ENCODE measurements at places on chromosomes 16 and 17. TPM values are rescaled to one million over a fixed set of nuclear protein-coding genes. Genes with fewer than 3 reads are reported as not detected.

Gene RPL26
- 1,884 TPM for total RNA-seq

GRCh38 chr17:50687200-50688066, 20.3 kb downstream of the ANKRD40 start:
- H3K36me3 ChIP-seq: no peaks in the 10 kb centered on the region
- H3K27me3 ChIP-seq: no peaks in the 10 kb centered on the region
- H3K4me1 ChIP-seq: peaks cover 31% of the 10 kb centered on the region
- H3K4me3 ChIP-seq: no peak overlapping the region
- no peak for DNase-seq

- peaks cover 19% of the 10 kb centered on the region for H3K4me1 ChIP-seq
- no peak for DNase-seq
- H3K27ac ChIP-seq: no peak overlapping the region
- H3K36me3 ChIP-seq: no peaks in the 10 kb centered on the region
- no peaks in the 10 kb centered on the region for H3K27me3 ChIP-seq
These were observed 1.5 kb downstream of the XPO6 start for GRCh38 chr16:28210264-28210663.

- no peak for DNase-seq
- H3K27ac ChIP-seq: no peak overlapping the region
- no peaks in the 10 kb centered on the region for H3K27me3 ChIP-seq
- H3K36me3 ChIP-seq: peaks cover 47% of the 10 kb centered on the region
- H3K4me3 ChIP-seq: no peak overlapping the region
These were observed 5.0 kb downstream of the ENGASE start for GRCh38 chr17:79079421-79080200.

- H3K4me1 ChIP-seq: peaks cover 41% of the 10 kb centered on the region
- H3K4me3 ChIP-seq: no peak overlapping the region
- H3K36me3 ChIP-seq: no peaks in the 10 kb centered on the region
- no peak overlapping the region for H3K27ac ChIP-seq
- DNase-seq: no peak
- no peaks in the 10 kb centered on the region for H3K27me3 ChIP-seq
These were observed 5.1 kb downstream of the BPTF start for GRCh38 chr17:67830440-67830839.

Gene PHKB
- 75.7 TPM for total RNA-seq

Gene CCL22
- total RNA-seq: not detected

Gene CEMP1
- total RNA-seq: 0.63 TPM

Gene NLRC3
- total RNA-seq: 2.5 TPM

Gene DPEP1
- not detected for total RNA-seq

GRCh38 chr17:78617511-78618061, 40.4 kb upstream of the DNAH17 start:
- H3K27me3 ChIP-seq: no peaks in the 10 kb centered on the region
- DNase-seq: no peak
- H3K4me1 ChIP-seq: peaks cover 29% of the 10 kb centered on the region

DNA sequence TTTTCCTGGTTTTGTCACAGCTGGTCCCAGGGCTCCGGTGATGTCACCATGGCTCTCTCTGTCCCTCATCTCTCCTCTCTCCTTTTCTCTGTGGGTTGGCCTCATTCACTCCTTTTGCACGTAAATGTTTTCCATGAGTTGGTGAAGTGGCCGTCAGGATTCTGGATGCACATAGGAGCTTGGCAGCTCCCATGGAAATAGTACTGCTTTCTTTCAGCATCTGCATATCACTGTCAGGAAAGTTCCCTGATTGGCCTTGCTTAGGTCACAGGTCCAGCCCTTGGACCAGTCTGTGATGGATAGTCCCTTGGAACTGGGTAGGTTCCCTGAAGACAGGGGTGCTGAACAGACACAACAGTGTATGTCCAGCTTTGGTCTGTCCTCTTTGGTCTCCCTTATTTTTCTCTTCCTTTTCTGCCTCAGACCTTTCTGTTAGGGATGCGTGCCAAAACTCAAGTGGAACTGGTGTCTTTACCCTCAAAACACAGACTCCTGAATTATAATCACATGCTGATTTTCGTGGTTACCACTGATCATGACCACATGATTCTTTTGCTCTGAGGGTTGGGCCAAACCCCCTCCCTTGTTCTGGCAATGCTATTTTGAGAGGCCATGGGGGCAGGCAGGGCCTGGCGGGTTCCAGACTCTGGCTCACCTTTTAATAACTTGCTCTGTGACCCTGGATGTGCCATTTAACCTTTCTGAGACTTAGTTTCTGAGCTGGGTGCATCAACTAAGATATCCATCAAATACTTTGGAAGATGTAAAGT, 99.0 kb downstream of the MSI2 start:
- DNase-seq: no peak
- peak overlapping the region; percentile 5 for H3K27ac ChIP-seq
- H3K27me3 ChIP-seq: no peaks in the 10 kb centered on the region
- no peak overlapping the region for H3K4me3 ChIP-seq
- peaks cover 35% of the 10 kb centered on the region for H3K4me1 ChIP-seq
- no peaks in the 10 kb centered on the region for H3K36me3 ChIP-seq

DNA sequence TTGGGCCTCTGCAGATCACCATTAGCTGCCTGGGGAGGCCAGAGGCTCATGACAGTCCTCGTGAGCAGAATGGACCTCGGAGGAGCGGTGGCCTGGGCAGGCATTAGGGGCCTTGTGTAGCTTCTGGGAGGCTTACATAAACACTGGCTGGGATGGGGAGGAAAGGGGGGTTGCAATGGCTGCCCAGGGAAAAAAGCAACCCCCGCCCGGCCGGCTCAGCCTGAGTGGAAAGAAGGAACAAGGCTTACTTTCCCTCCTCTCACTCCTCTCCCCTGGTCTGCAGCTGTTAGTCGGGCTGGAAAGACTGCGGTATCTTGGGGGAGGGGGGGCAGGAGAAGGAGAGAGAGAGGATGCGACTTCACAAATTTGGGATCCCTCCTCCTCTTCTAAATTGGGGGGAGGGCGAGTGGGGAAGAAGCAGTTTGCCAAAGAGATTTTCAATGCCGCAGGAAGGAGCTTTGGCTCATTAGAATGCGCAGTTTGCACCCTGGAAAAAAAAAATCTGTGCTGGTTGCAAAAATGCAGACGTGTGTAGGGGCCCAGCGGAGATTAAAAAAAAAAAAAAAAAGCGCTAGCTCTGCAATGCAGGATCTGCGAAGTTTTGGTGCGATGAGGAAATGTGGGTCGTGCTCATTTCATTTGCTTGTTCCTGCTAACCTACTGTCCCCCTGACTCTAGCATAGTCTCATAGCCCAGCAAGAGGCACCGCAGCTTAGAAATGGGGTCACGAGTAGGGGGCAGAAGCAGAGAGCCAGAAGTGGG, 6.6 kb upstream of the NR1D1 start:
- H3K27me3 ChIP-seq: no peaks in the 10 kb centered on the region
- H3K36me3 ChIP-seq: no peaks in the 10 kb centered on the region
- peak overlapping the region; percentile 88 for H3K27ac ChIP-seq
- H3K4me1 ChIP-seq: peaks cover 44% of the 10 kb centered on the region
- DNase-seq: no peak

DNA sequence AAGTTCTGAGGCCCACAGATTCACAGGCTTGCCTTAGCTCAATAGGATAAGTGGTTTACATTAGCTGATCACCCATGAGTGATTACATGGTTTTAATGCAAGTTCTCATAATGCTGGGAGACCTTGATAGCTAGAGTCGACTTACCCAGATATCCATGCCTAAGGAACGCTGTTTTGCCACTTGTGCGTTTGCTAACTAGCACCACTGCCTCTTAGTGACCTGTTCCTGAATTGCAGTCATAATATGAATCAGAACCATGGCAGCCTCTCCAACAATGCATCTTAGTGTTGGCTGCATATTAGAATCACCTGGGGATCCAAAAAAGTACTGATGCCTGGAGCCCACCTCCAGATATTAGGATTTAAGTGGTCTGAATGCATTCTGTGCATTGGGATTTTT, 251.1 kb upstream of the CDH5 start:
- no peak overlapping the region for H3K4me3 ChIP-seq
- no peaks in the 10 kb centered on the region for H3K27me3 ChIP-seq
- DNase-seq: no peak
- no peaks in the 10 kb centered on the region for H3K36me3 ChIP-seq
- no peaks in the 10 kb centered on the region for H3K4me1 ChIP-seq
- no peak overlapping the region for H3K27ac ChIP-seq

DNA sequence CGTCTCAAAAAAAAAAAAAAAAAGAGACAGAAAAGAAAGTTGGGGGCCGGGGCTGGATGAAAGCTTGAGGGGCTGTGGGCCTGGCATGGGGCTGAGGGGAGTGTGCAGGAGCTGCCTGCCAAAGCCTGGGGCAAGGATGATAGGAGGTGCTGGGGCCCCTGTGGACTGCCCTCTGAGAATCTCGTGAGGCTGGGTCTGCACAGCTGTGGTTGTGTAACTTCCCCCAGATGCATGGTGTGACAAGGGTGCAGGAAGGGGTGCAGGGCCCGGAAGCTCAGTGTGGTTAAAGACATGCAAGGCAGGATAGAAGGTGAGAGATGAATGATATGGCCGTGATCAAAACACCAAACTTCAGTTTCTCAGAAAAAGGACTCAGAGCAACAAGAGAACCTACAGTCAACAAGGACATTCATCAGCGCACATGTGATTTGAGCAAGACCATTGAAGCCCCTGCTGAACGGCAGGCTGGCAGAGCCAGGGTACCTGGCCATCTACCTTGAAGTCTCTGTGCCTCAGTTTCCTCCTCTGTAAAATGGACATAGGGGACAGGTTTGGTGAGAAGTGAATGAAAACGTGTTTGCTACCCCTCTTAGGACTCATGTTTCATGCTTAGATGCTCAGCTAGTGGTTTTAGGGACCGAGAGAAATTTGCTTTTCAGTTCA, 9.6 kb downstream of the IL32 start:
- no peak for DNase-seq
- no peak overlapping the region for H3K27ac ChIP-seq

DNA sequence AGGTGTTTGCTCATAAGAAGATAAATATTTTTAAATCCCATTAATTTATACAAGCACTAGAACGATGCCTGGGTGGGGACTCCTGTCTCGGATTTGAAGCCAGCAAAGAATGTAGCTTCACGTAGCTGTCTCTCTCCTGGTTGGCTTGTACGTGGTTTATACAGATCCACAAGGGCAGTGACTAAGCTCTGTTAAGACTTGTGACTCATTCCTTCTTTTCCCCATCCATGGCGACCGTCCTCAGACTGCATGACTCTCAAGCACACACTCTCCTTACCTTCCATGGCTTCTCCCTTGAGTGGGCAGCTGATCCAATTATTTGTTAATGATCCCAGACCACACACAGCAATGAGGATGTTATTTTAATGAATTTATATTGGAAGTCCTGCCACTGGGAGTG, 679.7 kb upstream of the SOX9 start:
- H3K36me3 ChIP-seq: no peaks in the 10 kb centered on the region
- DNase-seq: no peak
- H3K4me1 ChIP-seq: no peaks in the 10 kb centered on the region
- H3K4me3 ChIP-seq: no peak overlapping the region
- H3K27me3 ChIP-seq: no peaks in the 10 kb centered on the region

GRCh38 chr16:51114382-51114781, 36.7 kb downstream of the SALL1 start:
- no peaks in the 10 kb centered on the region for H3K36me3 ChIP-seq
- H3K4me3 ChIP-seq: no peak overlapping the region
- no peaks in the 10 kb centered on the region for H3K4me1 ChIP-seq
- no peaks in the 10 kb centered on the region for H3K27me3 ChIP-seq
- no peak overlapping the region for H3K27ac ChIP-seq

GRCh38 chr17:16243801-16244567, 27.0 kb downstream of the PIGL start:
- H3K27me3 ChIP-seq: no peaks in the 10 kb centered on the region
- peaks cover 3% of the 10 kb centered on the region for H3K36me3 ChIP-seq
- H3K4me1 ChIP-seq: no peaks in the 10 kb centered on the region
- H3K27ac ChIP-seq: no peak overlapping the region

DNA sequence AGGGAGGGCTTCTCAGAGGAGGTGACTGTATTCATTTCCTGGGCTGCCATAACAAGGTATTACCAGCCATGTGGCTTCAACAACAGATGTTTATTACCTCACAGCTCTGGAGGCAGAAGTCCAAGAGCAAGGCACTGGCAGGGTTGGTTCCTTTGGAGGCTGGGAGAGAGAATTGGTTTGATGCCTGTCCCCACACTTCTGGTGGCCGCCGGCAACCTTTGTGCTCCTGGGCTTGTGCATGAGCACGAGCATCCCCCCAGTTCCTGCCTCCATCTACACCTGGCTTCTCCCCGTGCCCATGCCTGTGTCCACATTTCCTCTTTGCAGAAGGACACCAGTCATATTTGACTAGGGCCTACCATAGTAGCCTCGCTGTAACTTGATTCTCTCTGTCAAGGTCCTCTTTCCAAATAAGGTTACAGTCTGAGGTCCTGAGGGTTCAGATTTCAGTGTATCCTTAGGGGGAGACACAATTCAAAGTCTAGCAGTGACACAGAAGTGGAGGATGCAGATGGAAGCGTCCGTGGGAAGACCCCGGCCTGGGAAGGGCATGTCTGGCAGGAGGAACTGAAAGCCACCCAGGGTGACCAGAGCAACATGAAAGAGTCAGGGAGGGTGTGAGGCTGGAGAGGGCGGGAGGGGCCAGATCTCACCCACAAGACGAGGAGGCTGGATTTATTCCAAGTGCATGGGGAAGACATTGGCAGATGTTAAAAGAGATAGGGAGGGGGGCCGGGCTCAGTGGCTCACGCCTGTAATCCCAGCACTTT, 188.2 kb upstream of the HSBP1 start:
- no peak overlapping the region for H3K4me3 ChIP-seq
- H3K4me1 ChIP-seq: no peaks in the 10 kb centered on the region
- no peak overlapping the region for H3K27ac ChIP-seq
- no peak for DNase-seq
- no peaks in the 10 kb centered on the region for H3K27me3 ChIP-seq
- H3K36me3 ChIP-seq: no peaks in the 10 kb centered on the region

DNA sequence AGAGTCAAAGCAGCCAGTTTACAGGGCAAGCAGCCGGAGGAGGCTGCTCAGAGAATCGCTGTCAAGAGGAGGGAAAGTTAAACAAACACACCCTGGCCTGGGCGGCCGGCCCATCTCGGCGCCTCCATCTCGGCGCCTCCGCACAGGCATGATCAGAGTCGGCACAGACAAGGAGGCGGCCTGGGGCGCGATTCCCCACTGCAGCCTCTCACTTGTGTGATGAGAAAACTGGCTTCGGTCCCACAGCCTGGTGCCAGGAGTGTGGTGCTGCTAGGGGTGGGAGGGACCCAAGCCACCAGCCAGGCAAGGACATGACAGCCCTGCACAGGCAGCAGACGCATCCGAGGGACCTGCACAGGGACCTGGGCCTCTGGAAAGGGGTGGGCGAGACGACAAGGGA, 17.7 kb downstream of the SLC38A10 start:
- no peak overlapping the region for H3K4me3 ChIP-seq
- no peak for DNase-seq
- no peaks in the 10 kb centered on the region for H3K4me1 ChIP-seq

Gene KRT31
- total RNA-seq: not detected

DNA sequence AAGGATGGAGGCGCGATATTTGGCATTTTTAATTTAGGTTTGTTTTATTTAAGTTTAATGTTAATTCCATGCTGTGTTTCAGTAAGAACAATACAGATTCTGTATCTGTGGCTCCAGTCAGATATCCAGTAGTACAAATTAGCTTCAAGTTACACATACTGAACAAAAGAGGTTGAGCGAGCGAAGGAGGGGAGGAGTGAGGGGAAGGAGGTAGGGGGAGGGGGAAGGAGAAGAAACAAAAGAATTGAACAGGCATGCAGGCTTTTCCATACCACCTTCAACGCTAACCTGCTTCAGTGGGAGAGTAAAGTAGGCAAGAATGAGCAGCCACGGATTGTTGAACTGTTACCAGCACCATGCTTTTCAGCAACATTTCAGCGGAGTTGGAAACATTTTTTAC, 55.5 kb downstream of the YWHAE start:
- no peaks in the 10 kb centered on the region for H3K27me3 ChIP-seq
- peaks cover 14% of the 10 kb centered on the region for H3K36me3 ChIP-seq
- H3K27ac ChIP-seq: no peak overlapping the region
- H3K4me3 ChIP-seq: no peak overlapping the region

Gene CA5A
- not detected for total RNA-seq

GRCh38 chr16:508884-509736, 18.4 kb upstream of the CAPN15 start:
- no peak overlapping the region for H3K4me3 ChIP-seq
- no peaks in the 10 kb centered on the region for H3K4me1 ChIP-seq
- no peak overlapping the region for H3K27ac ChIP-seq
- peaks cover 19% of the 10 kb centered on the region for H3K36me3 ChIP-seq

Measured in thoracic aorta (tissue), 2 donors.